ENCODE measurements at places on chromosomes 3 and 15.

DNA sequence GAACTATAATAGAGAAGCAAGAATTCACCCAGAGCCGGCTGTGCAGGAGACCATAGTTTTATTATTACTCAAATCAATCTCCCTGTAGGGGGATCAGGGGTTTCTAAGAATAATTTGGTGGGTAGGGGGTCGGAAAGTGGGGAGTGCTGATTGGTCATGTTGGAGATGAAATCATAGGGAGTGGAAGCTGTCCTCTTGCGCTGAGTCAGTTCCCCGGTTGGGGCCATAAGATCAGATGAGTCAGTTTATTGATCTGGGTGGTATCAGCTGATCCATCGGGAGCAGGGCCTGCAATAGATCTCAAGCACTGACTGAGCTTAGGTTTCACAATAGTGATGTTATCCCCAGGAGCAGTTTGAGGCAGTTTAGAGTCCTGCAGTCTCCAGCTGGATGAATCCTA is 97.0 kb upstream of the SNRPN start:
- DNase-seq, result no peak

DNA sequence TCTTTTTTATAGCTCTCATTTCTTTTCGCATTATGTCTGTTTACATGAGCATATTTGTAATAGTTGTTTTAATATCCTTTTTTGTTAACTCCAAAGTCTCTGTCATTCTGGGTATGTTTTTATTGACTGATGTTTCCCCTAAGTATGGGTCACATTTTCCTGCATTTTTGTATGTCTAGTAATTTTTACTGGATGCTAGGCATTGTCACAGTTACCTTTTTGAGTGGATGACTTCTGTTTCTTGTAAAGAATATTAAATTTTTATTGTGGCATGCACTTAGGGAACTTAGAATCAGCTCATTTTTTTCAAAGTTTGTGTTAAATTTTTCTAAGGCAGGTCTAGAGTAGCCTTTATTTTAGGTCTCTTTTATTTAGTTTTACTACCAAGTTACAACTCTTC is 40.7 kb downstream of the ANAPC13 start:
- no peak for DNase-seq

- DNase-seq, result peak; percentile 84
These were observed 1.5 kb upstream of the TNK2 start for GRCh38 chr3:195909644-195910498.

GRCh38 chr15:50321680-50322210 is 33.3 kb downstream of the GABPB1 start:
- no peak for DNase-seq

GRCh38 chr3:116980099-116980498 is 270.5 kb downstream of the TUSC7 start:
- DNase-seq, result no peak

GRCh38 chr3:123286308-123287023 is 84.7 kb downstream of the SEC22A start:
- DNase-seq, result peak; percentile 63

- DNase-seq, result no peak
These were observed 449.0 kb upstream of the LMCD1 start for GRCh38 chr3:8052659-8053058.

Data from suppressor macrophage treated with lipopolysaccharide for 4 hours (primary cell).